Stimulated activated CD4-positive, alpha-beta T cell treated with anti-CD3 and anti-CD28 coated beads, Interleukin-12 subunit alpha, Interleukin-12 subunit beta, amount 100 ng/mL, for 4 hours (primary cell): ENCODE measurements at places on chromosomes 3 and 15.

GRCh38 chr3:140308535-140308934, 369.3 kb upstream of the TRIM42 start:
- DNase-seq = no peak

- DNase-seq = no peak
These were observed 1.7 kb downstream of the LRRC3B start for GRCh38 chr3:26624209-26624765.

DNA sequence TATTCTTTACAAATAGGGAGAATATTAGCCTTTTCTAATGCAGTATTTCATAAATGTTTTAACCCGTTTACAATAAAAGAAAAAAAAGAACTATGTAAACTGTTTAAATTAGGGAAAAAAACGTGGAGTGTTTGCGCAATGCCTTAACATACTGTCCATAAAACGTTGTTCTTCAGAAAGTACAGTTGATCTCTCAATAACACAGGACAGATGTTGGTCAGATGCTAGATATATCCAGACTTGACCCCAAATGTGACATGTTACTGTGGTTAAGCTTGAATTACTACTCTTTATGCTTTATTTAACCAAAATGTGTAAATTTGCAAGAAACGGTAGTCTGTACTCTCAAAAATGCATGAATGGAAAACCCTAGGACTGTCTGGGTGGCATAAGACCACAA, 110.3 kb downstream of the PLOD2 start:
- DNase-seq = no peak

GRCh38 chr15:61517776-61518175, 288.7 kb upstream of the RORA start:
- no peak for DNase-seq

DNA sequence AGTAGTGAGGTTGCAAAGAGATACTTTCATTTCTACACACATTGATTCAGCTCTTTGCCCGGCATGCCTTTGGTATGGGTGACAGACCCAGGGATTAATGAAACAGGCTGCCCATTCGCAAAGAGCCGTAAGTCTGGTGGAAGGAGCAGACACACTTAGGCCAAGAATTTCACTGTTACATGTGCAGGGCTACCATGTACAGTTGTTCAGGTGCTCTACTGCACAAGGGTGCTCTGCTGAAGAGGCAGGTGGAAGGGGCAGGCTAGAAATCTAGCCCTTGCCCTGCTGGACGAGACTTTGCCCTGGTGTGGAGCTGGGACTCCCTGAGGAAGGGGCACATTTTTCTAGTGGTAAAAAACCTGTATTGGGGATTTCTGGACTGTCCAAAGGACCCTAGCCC, 26.2 kb upstream of the RASGRF1 start:
- DNase-seq = no peak

- DNase-seq = no peak
These were observed 53.0 kb upstream of the HES1 start for GRCh38 chr3:194082743-194083636.

GRCh38 chr3:40088527-40089170, 220.9 kb upstream of the EIF1B start:
- no peak for DNase-seq

- no peak for DNase-seq
These were observed 436.4 kb downstream of the SHQ1 start for GRCh38 chr3:72411843-72412242.

GRCh38 chr3:54530944-54531343, 396.9 kb downstream of the LRTM1 start:
- no peak for DNase-seq

DNA sequence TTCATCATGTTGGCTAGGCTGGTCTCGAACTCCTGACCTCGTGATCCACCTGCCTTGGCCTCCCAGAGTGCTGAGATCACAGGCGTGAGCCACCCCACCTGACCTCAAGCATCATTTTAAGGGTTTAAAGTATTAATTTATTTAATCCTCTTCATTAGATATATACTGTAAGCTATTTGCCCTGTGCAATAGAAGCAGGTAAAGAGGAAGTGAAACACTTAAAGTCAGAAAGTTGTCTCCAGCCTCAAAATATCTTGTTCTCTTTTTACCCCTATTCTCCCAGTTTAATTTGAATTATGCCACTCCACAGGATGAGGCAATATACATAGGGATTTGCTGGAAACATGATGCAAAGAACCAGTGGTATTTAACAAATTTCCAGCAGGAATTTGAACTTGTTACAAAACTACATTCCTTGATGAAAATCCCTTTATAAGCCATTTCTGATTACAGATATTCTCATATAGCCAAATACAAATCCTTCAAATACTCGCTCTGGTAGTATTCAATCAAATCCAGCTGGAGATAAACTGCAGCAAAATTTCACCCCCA, 2.0 kb downstream of the NDUFB5 start:
- DNase-seq = no peak

- no peak for DNase-seq
These were observed 76.3 kb downstream of the XXYLT1 start for GRCh38 chr3:195194559-195195206.

DNA sequence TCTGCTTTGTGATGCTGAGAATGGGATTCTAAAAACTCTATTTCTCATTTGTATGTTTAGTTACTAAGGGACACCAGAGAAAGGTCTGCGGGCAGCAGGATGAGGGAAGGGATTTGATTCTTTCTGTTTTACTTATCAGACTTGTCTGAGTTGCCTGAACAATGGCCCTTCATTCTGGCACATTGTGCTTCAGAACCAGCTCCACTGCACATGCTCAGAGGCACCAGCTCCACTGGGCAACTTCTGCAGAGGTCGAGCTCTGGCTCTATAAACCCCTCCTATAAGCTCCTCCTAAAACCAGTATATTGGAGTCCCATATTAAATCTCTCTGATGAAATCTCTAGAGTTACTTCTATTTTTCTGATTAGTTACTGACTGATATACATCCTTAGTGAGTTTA, 453.2 kb upstream of the CDIN1 start:
- no peak for DNase-seq

GRCh38 chr3:108404368-108404767, 106.0 kb downstream of the MYH15 start:
- no peak for DNase-seq

DNA sequence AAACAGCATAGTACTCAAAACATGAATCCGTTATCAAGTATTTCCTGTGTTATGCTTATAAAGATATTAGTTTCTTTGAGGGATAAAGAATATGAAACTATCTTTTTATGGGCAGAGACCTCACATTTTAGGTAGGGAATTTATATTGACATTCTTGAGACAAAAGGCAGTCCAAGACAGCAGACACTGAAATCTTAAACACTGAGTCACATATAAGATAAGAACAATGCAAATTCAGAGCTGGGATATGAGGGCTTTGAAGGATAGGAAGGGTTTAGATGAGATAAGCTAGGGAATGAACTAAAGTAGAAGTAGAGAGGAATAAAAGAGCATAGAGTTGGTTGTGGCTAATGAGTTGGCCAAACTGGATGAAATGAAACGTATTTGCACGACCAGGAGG, 58.4 kb downstream of the ASTE1 start:
- DNase-seq = no peak

- DNase-seq = no peak
These were observed 432.9 kb upstream of the CFAP20DC start for GRCh38 chr3:59482684-59483083.

- DNase-seq = no peak
These were observed 35.9 kb downstream of the OXNAD1 start for GRCh38 chr3:16300881-16301359.

- no peak for DNase-seq
These were observed 31.2 kb downstream of the PRR23E start for GRCh38 chr3:127224118-127224517.

GRCh38 chr15:81781395-81781794, 264.4 kb downstream of the MEX3B start:
- DNase-seq = no peak

GRCh38 chr3:28110869-28111268, 130.6 kb upstream of the CMC1 start:
- DNase-seq = no peak

DNA sequence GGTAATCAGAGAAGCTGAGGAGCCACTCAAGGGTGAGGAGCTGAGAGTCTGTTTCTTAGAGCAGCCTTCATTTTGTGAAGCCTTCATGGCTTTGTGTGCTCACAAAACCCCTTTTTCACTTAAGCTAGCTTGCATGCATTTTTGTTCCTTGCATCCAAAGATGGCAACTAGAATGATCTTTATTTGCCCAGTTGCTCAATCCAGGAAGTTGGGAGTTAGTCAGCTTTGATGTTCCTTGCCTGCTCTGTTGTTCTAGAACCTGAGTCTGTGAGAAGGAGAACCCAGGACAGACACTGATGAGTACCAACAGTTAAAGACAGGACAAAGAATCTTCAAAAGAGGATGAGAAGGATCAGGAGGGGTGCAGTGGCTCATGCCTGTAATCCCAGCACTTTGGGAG, 81.8 kb downstream of the IL20RB start:
- no peak for DNase-seq

GRCh38 chr3:141904203-141904602, 27.8 kb downstream of the ATP1B3 start:
- DNase-seq = no peak

GRCh38 chr15:70829371-70830166, 24.4 kb downstream of the LARP6 start:
- no peak for DNase-seq

DNA sequence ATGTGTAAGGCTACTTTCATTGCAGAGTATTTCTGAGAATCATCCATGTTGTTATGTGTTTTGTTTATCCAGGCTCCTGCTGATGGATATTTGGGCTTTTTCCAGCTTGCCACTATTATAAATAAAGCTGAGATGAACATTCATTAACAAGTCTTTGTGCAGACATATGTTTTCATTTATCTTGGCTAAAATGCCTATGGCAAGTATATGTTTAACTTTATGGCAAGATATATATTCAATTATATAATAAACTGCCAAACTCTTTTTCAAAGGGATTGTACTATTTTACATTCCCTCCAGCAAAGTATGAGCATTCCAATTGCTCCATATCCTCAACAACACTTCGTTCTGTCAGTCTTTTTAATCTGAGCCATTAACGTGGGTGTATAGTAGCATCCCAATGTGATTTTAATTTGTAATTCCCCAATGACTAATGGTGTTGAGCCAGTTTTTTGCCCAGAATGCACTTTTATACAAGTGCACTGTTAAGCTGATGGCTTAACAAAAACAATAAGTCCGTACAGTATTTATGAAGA, 452.4 kb downstream of the SHQ1 start:
- no peak for DNase-seq

GRCh38 chr15:80816936-80817335, 37.8 kb downstream of the CEMIP start:
- DNase-seq = no peak

GRCh38 chr3:15404767-15405166, 22.6 kb downstream of the METTL6 start:
- DNase-seq = no peak

DNA sequence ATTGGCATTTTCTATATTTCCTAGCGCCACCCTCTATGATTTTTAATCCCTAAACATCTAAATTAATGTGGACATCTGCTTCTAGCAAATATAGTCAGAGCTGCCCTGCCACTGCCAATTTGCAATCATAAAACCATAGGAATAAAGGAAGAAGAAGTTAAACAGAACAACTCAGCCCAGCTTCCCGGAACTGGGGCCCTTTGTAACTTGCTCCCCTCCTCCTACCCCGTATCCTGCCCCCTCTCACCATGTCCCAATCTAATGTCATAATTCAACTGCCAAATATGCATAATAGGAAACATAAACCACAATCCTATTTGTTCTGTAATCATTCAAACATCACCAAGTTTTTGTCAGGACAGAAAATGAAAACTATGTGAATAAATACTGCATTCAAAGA, 74.4 kb upstream of the ACP3 start:
- no peak for DNase-seq

GRCh38 chr15:29066310-29066709, 180.5 kb downstream of the APBA2 start:
- DNase-seq = no peak

- no peak for DNase-seq
These were observed 336.2 kb downstream of the ERC2 start for GRCh38 chr3:56131974-56132590.

DNA sequence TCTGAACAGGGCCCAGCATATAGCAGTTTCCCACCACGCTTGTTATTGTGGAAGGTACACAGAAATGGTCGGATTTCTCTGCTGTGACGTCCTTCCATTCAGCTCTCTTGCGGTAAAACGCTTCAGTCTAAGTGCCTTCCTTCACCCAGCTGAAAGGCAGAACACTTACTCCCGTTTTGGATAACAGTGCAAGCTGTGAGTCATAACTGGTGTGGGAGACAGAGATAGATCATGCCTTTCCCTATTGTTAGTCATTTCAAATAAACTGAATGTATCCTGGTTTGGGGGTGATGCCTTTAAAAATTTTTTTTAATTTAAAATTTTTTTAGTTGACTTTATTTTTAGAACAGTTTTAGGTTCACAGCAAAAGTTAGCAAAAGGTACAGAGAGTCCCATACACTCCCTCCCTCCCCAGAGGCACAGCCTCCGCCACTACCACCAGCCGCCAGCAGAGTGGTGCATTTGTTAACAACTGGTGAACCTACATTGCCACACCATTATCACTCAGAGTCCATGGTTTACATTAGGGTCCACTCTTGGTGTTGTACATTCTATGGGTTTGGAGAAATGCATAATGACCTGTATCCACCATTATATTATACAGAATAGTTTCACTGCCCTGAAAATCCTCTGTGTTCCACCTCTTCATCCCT, 94.9 kb upstream of the NSMCE3 start:
- no peak for DNase-seq

- no peak for DNase-seq
These were observed 816.9 kb downstream of the FHIT start for GRCh38 chr3:60434323-60434722.

GRCh38 chr3:136840252-136840651, 21.3 kb downstream of the SLC35G2 start:
- no peak for DNase-seq

GRCh38 chr3:120071259-120071658, 23.0 kb downstream of the GSK3B start:
- DNase-seq = no peak

- no peak for DNase-seq
These were observed 941 bp downstream of the CBLB start for GRCh38 chr3:105867712-105868430.

DNA sequence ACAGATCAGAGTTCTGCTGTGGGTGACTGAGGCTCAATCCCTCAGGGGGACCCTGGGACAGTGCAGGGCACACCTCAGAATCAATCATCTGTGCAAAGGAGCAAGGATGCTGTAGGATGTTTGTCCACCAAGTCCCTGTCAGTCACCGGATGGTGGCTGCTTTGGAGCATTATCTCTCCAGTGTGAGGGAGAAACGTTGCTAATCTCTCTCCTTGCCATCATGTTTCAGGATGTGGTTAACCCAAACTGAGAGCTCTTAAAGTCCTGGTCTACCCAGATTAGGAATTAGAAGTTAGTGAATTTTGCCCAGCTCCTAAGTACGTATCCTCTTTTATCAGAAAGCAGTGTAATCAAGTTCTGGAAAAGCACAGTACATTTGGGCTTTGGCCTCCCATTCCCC, 26.2 kb upstream of the LRRC3B start:
- DNase-seq = no peak

DNA sequence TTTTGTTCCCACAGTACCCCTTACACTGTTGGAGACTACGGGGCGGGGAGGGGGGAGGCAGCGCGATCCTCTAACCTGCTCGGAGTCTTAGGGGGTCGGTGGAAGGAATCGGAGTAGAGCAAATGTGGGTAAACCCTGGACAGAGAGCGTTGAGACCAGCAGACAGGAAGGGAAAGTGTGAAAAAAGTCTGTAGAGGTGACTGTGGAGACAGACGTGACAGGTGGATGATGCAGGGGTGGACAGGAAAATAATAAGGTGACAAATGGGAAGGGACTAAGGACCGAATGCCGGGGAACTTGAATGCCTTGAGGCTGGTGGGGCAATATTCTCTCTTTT, 424 bp downstream of the EAF2 start:
- no peak for DNase-seq
